ENCODE measurements at places on chromosomes 12 and 14.

- DNase-seq, result no peak
These were observed 276.9 kb downstream of the ALG10 start for GRCh38 chr12:34298971-34299801.

DNA sequence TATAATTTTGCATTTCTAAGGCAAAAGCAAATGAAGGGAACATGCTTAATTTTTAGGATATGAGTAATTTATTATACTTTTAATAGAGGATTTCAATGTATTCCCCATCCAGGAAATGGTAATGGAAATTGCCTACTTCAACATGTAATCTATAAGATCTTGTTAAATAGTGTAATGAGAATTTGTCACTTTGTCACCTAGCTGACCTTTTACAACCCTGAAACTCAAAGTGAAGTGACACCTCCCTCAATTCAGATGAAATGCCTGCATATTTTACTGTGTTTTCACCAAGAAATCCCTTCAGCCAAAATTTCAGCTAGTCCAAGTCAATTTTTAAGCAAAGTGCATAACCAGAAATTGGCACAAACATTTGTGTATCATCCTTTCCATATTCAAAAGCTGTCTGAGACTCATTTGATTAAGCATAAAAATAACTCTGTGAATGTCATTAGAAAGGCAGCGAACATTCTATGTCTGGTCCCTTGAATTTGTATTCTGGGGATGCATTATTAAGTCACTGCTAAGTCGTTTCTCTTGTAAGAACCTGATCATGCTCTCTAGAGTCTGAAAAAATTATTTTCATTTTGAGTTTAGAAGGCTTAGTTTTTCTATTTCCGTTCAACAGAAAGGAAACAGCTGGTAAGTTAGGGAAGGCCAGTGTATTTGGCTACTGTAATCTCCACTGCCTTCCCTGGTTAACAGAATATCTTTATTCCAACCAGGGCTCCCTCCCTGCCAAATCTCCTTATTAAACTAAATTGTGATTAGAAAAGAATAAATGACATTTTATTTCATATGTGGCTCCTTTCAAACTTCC lies 100.8 kb downstream of the IGF1 start:
- no peak for DNase-seq

GRCh38 chr12:55060470-55060869 lies 40.7 kb downstream of the NEUROD4 start:
- no peak for DNase-seq

DNA sequence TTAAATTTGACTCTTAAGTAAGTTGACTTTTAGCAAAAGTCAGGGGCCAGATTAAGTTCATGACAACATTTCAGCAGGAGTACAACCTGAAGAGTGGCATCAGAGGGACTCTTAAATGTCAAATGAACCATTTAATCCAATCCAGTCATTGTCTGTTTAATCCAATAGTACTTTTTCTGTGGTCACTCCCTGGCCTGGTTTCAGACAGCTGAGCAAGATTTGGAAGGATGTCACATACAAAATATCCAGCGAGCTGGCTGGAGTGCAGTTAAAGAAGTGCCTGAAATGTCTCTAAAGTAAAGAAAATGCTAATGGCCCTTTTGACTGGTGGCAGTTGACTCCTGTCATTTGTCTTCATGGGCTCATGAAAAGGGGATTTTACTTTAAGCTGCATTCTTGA lies 1082.1 kb downstream of the AACS start:
- DNase-seq, result no peak

DNA sequence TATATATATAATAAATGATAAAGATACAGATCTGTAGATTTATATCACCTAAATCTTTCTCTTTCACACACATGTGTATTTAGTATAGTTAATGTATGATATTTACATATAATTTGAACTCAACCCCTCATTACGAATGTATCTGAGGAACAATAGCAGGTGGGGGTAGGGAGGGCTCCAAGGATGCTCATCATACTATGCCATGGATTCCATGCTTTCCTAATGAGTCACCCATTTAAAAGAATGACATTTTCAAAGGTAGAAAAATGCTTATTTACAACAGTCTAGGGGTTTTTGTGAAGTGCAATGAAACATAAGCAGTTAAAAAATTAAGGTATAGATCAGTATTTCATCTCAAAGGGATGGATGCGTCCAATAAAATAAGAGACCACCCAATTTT lies 181.6 kb downstream of the SOX5 start:
- DNase-seq, result no peak

- no peak for DNase-seq
These were observed 564.6 kb downstream of the C12orf50 start for GRCh38 chr12:87464565-87464964.

GRCh38 chr12:97169889-97170567 lies 263.0 kb downstream of the NEDD1 start:
- DNase-seq, result no peak
